ENCODE measurements at places on chromosomes 6 and 20. TPM values are rescaled to one million over a fixed set of nuclear protein-coding genes. Genes with fewer than 3 reads are reported as not detected.

DNA sequence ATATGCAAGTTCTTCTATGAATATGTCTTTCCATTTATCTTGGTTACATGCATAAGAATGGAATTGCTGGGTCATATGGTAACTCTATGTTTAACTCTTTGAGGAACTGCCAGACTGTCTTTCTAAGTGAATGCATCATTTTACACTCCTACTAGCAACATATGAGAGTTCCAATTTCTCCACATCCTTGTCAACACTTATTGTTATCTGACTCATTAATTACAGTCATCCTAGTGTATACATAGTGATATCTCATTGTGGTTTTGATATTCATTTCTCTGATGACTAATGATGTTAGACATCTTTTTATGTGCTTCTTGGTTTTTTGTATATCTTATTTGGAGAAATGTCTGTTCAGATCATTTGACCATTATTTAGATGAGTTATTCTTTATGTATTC, 96.7 kb upstream of the LAMP5 start:
- no peak overlapping the region for H3K27ac ChIP-seq
- H3K4me3 ChIP-seq = no peak overlapping the region
- no peaks in the 10 kb centered on the region for H3K36me3 ChIP-seq
- H3K27me3 ChIP-seq = peaks cover 4% of the 10 kb centered on the region
- no peak for DNase-seq
- H3K4me1 ChIP-seq = peaks cover 3% of the 10 kb centered on the region

GRCh38 chr6:157605484-157605883, 217.6 kb upstream of the SNX9 start:
- no peaks in the 10 kb centered on the region for H3K36me3 ChIP-seq
- no peaks in the 10 kb centered on the region for H3K27me3 ChIP-seq
- DNase-seq = no peak
- no peak overlapping the region for H3K27ac ChIP-seq
- H3K4me1 ChIP-seq = no peaks in the 10 kb centered on the region

GRCh38 chr20:1206366-1207148, 3.3 kb downstream of the C20orf202 start:
- H3K4me1 ChIP-seq = no peaks in the 10 kb centered on the region
- no peak overlapping the region for H3K4me3 ChIP-seq
- H3K27ac ChIP-seq = no peak overlapping the region

DNA sequence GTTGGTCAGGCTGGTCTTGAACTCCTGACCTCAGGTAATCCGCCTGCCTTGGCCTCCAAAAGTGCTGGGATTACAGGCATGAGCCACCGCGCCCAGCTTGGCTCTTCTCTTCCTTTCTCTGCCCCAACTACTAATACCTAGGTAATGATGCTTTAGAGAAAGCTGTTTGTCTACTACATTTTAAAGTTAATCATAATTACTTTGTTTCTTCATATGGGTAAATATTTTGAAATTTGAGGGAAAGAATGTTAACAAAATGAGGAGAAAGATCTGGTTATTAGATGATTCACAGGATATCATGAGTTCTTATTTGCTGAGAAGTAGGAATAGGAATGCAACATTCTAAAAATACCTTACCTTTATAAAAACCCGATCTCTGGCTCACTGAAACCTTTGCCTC, 18.4 kb upstream of the PTPRK start:
- no peak for DNase-seq
- H3K36me3 ChIP-seq = no peaks in the 10 kb centered on the region
- H3K4me1 ChIP-seq = no peaks in the 10 kb centered on the region
- no peak overlapping the region for H3K27ac ChIP-seq
- peaks cover 10% of the 10 kb centered on the region for H3K27me3 ChIP-seq

DNA sequence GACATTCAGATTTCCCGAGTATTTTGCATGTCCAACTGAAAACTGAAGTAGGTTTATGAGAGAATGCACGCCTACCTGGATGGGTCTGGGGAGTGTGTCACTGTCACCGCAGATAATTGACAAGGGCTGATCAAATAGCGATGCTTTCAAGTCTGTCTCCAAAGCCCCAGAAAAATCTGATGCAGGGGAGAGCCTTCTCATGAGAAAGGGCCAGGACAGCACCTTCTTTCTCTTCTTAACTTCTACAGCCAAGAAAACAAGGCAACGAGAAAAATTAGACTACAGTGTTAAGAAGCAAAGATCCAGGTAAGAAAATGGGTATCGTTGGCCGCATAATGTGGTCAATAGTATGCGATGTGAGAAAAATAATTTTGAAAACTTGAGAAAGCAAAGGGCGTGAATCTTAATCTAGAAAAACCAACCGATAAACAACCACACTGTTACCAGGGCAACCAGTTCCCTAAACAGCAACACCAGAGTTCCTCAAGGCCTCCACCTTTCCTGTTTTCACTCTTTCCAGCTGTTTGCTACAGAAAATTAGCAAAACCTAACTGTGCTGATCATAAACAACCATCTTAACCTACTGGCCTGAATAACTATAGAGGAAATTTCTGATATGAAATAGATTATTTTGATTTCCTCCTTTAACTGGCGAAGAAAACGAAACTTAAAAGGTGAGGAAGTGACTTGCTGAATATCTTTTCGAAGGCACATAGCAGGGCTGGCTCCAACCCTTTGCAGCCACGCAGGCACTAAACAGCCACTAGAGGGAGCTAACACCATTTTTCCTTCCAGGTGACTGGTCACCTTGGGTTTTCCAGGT, 2.6 kb downstream of the TAGAP start:
- peaks cover 71% of the 10 kb centered on the region for H3K4me1 ChIP-seq
- H3K27me3 ChIP-seq = no peaks in the 10 kb centered on the region
- peaks cover 74% of the 10 kb centered on the region for H3K36me3 ChIP-seq

DNA sequence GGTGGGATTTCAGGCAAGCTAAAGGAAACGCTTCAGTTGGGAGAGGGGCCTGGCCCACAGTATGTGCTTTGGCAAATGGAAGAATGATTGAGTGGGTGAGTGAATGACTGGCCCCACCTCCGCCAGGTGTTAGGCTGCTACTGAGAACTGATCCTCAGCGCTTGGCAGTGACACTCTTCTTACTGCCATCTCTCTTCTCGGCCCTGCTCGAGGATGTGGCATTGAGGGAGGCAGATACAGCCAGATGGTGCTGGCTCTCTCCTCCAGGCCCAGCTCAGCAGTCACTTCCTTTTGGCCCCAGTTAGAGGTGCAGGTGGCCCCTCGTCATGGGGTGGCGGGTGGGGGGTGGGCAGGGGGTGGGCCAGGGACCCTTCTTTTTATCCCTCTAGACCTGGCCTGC, 38.9 kb upstream of the KCNK5 start:
- H3K27me3 ChIP-seq = no peaks in the 10 kb centered on the region
- no peak for DNase-seq
- H3K36me3 ChIP-seq = no peaks in the 10 kb centered on the region
- H3K4me1 ChIP-seq = peaks cover 16% of the 10 kb centered on the region

DNA sequence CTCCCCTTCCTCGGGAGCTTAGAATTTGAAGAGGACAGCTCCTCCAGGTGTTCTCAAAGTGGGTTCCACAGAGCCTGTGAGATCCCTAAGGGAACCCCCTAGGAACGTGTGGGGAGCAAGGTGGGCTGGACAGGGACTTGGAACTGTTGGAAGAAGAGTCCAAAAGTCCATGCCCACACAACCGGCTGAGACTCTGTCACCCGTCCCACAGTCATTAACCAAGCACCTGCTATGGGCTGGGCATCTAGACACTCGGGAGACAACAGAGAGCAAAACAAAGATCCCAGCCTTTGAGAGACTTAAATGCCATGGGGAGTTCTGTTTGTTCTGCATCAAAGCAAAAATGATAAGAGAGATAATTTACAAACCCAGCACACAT, 51.9 kb upstream of the SAYSD1 start:
- no peaks in the 10 kb centered on the region for H3K36me3 ChIP-seq
- no peak overlapping the region for H3K4me3 ChIP-seq
- no peak overlapping the region for H3K27ac ChIP-seq
- H3K27me3 ChIP-seq = peaks cover 2% of the 10 kb centered on the region
- H3K4me1 ChIP-seq = peaks cover 5% of the 10 kb centered on the region
- no peak for DNase-seq

DNA sequence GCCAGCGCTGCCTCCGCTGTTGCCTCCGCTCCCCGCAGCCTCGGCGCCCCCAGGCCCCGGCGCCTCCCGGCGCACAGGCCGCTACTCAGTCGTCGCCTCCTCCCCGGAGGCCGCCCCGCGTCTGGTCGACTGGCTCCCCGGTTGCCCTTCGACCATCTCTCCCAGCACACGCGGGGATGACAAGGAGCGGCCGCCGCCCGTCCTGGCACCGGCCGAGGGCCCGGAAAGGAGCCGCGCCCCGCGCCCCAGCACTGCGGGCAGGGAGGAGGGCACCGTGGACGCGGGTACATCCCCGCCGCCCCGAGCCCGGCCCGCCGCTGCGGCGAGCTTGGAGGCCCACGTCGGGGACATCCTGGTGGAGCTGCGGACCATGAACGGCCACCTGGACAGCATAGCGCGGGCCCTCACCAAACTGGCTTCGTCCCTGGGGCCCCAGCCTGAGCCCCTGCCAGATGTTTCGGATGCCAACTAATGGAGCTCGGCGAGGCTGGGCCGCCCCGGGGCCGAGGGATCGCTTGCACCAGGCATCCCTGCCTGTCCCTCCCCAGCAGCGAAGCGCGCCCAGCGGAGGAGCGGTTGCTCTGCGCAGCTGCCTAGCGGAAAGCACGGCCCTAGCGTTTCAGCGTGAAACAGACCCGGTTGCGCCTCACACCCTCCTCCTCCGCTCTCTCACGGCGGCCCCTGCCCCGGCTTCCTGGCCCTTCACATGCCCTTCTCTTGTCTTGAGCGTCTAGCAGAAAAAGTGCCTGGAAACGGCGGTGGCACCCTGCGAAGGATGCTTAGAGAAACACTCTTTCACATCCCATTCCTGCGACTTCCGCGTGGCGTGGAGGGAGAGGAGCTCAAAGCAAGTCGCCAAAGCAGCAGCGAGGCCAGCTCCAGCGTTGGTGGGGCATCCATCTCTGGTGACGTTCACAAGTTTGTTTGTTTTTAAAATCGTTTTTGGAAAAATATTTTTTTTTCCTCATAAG, 285.8 kb upstream of the SUPT3H start:
- peaks cover 44% of the 10 kb centered on the region for H3K4me1 ChIP-seq
- peaks cover 19% of the 10 kb centered on the region for H3K27me3 ChIP-seq
- no peaks in the 10 kb centered on the region for H3K36me3 ChIP-seq
- no peak overlapping the region for H3K27ac ChIP-seq

- H3K4me3 ChIP-seq = no peak overlapping the region
- H3K27me3 ChIP-seq = peaks cover 6% of the 10 kb centered on the region
- no peak for DNase-seq
Measured at GRCh38 chr6:14000901-14001300, 76.1 kb downstream of the RNF182 start.

DNA sequence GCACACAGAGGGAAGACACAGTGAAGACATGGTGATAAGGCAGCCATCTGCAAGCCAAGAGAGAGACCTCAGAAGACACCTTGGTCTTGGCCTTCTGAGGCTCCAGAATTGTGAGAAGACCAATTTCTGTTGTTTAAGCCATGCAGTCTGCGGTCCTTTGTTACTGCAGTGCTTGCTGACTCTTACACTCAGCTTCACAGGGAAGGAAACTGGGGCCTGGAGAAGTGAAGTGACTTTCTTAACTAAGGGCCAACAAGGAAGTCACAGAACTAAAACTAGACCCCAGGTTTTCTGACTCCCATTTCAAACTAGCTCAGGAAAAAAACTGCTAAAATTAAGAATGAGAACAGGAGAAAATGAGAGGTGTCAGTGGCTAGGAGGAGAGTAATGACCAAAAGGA, 74.3 kb downstream of the TNFRSF21 start:
- H3K4me3 ChIP-seq = no peak overlapping the region
- DNase-seq = no peak
- no peak overlapping the region for H3K27ac ChIP-seq
- H3K4me1 ChIP-seq = no peaks in the 10 kb centered on the region

- H3K4me3 ChIP-seq = no peak overlapping the region
- peaks cover 3% of the 10 kb centered on the region for H3K27me3 ChIP-seq
- H3K4me1 ChIP-seq = no peaks in the 10 kb centered on the region
- no peak for DNase-seq
Measured at GRCh38 chr6:128964233-128964755, 81.4 kb downstream of the LAMA2 start.

GRCh38 chr6:147642458-147642857, 134.0 kb downstream of the SAMD5 start:
- H3K27ac ChIP-seq = no peak overlapping the region
- H3K4me3 ChIP-seq = no peak overlapping the region
- DNase-seq = no peak
- no peaks in the 10 kb centered on the region for H3K4me1 ChIP-seq

DNA sequence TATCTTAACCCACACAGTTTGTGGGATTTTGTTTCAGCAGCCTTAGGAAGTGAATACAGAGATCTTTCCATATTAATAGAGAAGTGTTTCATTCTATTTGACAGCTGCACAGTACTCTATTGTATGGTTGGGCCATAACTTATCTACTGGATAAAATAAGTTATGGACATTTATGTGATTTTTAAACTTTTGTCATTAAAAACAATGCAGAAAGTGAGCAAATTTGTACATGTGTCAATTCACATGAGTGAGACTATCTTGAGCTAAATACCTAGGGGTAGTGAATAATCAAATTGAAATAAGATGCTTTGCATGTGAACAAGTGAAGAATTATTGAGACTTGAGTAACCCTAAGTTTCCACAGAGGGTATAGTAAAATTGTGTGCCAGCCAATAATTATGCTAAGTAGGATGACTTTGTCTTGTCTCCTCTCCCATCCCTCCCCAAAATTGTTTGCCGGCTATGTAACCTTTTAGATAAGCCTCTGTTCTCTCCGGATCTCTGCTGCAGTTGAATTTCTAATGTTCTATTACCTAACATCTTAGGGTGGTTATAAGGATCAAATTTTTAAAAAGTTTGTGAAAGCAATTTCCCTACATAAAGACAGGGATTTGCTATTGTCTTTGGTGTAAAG, 33.3 kb upstream of the TPBG start:
- no peak overlapping the region for H3K27ac ChIP-seq
- H3K4me3 ChIP-seq = no peak overlapping the region
- H3K27me3 ChIP-seq = peaks cover 20% of the 10 kb centered on the region
- H3K36me3 ChIP-seq = no peaks in the 10 kb centered on the region

DNA sequence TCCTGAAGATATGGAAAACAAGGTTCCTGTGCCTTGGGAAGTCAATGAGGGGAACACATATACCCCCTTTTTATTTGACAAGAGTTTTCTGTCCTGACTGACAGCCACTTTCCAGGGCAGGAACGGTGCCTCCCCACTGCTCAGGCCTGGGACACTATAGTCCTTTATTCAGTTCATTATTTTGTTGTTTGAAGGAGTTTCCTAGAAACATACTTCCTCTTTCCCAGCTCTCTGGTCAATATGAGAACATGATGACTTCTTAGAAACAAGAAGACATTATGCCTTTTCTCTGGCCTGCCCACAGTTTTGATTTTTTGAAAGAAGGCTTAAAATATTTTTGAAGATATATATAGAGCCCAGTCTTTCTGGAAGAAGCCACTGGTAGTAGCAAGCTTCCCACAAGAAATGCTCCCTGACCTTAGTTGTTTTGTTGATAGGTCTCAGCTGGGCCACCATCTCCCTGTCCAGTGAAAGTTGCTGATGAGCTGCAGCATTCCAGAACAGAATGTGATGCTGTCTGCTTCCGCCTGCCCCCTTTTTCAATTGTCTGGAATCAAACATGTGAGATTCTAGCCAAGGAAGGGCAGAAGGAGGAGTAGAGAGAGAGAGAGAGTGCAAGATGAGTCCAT, 350.0 kb upstream of the PRND start:
- H3K36me3 ChIP-seq = peaks cover 2% of the 10 kb centered on the region
- H3K4me3 ChIP-seq = no peak overlapping the region
- H3K27ac ChIP-seq = no peak overlapping the region
- H3K4me1 ChIP-seq = peaks cover 37% of the 10 kb centered on the region
- H3K27me3 ChIP-seq = peaks cover 10% of the 10 kb centered on the region

USP49 gene
- 7.3 TPM for total RNA-seq

B3GALT4 gene
- total RNA-seq = 2.8 TPM

GABRR1 gene
- not detected for total RNA-seq

MUCL3 gene
- not detected for total RNA-seq

ZMYND8 gene
- total RNA-seq = 50.3 TPM

TRIM40 gene
- not detected for total RNA-seq

CDSN gene
- not detected for total RNA-seq

SIRPD gene
- not detected for total RNA-seq

Data from activated CD4-positive, alpha-beta T cell treated with anti-CD3 and anti-CD28 coated beads for 36 hours (primary cell).